ENCODE measurements at places on chromosomes 5 and 9.

GRCh38 chr9:112404508-112404932 is 24.6 kb downstream of the HSDL2 start:
- no peak for DNase-seq

GRCh38 chr9:74961496-74961895 is 8.8 kb upstream of the C9orf40 start:
- DNase-seq, result no peak

GRCh38 chr5:16577677-16578076 is 39.1 kb downstream of the RETREG1 start:
- DNase-seq, result no peak

DNA sequence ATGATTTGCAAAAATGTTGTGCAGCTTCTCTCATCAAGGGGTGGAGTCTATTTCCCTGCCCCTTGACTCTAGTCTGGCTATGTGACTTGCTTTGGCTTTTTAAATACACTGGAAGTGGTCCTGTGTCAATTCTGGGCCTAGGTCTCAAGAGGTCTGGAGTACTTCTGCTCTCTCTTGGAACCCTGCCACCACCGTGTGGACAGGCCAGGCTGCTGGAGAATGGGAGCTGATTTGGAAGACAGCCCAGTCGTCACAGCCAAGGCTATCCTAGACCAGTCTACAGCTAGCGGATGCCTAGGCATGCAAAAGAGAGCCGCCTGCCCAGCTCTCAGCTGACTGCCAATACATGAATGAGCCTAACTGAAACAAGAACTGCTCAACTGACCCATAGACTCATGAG is 56.7 kb upstream of the CLINT1 start:
- no peak for DNase-seq

DNA sequence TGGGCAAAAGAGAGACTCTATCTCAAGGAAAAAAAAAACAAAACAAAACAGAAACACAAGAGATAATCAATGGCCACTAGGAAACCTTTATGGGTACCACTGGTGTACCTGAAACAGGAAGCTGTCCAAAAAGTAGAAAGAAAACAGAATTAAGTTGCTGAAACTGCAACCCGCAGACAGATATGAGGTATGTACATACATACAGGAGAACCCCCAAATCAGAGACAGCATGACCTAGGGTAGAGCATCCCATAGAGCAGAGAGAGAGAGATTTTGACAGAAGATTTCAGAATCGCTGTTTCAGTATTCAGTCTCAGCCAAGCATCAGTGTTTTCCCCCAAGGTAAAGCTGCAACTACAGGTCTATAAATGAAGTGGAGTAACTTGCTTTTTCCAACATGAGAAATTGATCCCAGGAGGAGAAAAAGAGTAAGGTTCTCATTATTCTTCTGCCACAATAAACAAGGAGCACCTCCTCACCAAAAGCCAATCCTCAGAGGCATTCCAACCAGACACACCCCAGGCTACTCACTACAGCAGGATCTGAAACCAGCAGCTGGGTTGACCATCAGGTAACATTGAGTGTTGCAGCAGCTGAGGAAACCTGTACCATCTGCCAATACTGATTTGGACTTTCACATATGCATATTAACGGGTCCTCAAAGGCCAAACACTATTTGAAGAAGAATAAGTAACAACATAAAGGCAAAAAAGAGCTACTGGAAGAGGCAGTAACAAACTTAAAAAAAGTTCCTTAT is 630.0 kb downstream of the TAF11L14 start:
- no peak for DNase-seq

DNA sequence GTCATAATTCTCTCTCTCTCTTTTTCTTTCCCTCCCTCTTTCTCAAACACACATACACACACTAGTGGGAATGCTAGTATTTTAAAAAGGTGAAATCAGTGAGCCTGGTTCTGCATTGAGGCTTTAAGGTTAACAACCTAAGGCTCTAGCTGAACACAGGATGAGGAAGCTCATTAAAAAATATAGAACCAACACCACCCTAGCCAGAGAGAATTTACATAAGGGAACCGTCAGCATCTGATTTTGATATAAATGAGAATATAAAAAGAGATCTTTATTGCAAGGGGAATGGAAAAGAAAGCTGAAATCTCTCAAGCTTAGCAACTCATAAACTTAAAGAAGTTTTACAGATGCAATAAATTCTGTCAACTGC is 100.5 kb downstream of the MAMDC2 start:
- DNase-seq, result no peak

DNA sequence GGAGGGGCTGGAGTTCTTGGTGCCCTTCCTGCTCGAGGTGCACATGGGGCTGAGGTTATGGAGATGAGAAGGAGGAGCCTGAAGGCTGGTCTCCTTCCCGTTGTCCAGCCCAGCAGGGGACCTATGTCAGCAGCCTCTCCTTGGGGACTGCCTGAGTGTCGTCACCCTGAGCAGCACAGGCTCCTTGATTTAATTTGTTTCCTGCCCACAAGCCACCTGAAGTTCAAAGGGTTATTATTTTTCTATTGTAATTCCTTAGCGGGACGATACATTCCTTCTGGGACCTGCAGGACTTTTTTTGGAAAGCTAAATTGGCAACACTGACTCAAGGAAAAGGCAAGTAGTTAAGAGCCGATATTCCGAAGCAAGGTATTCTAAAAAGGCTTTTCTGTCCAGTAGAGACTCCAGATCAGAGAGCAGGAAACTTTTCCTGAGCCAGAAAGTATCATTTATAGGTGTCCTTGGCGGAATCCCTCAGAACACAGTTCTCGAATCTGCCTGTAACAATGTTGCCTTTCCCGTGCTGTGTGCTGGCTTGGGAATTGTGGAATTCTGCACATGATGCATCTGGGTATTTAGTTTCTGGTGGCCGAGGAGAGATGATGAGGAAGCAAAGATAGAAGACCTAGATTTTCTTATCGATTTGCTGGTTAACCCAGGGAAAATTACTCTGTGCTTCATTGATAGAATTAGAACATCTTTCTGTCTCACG is 55.4 kb downstream of the ARHGAP26 start:
- no peak for DNase-seq

GRCh38 chr5:121757753-121758152 is 93.9 kb upstream of the FTMT start:
- no peak for DNase-seq

DNA sequence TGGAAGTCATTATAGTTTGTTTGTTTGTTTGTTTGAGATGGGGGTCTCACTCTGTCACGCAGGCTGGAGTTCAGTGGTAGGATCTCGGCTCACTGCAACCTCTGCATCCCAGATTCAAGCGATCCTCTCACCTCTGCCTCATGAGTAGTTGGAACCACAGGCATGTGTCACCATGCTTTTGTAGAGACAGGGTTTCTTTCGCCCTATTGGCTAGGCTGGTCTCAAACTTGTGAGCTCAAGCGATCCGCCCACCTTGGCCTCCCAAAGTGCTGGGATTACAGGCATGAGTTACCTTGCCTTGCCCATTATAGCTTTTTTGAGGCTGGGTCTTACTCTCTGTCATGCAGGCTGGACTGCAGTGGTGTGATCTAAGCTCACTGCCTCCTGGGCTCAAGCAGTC is 28.8 kb downstream of the NSD1 start:
- no peak for DNase-seq

DNA sequence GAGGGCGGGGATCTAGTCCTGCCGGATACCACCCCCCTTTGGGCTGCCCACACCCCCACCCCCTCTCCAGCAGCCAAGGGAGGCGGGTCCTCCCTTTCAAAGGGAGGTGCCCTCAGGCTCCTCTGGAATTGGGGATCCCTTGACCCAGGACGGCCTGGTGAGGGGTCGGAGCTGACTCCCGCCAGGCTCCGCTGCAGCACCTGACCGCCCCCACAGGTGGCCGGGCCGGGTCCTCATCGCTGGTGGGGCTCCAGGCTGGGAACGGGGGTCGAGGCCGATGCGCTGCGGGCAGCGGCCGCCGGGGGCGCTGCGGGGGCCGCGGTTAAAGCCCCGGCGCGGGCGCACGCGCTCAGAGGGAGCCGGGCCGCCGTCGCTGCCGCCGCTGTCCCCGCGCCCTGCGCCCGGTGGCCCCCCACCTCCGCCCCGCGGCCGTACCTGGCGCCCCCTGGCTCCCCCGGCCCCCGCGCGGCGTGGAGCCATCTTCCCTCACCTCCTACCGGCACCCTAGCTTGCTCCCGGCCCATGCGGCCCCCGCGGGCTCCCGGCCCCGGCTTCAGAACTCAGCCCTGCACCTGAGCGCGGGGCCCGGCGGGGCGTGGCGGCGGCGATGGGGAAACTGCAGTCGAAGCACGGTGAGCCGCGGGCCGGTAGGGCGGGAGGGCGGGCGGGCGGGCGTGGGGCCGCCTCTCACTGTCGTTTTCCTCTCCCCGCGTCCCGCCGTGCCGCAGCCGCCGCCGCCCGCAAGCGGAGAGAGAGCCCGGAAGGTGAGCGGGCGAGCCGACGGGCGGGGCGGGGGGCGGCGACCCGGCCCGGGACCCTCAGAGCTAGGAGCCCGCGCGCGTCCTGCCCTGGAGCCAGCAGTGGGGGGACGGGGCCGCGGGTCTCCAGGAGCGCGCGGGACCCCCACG is at the start of gene NKD2:
NKD2 (plus strand) TSS at position 352 of the 908 bp plus-strand sequence; CDS start at position 608, 256 bp downstream.
- DNase-seq, result no peak

DNA sequence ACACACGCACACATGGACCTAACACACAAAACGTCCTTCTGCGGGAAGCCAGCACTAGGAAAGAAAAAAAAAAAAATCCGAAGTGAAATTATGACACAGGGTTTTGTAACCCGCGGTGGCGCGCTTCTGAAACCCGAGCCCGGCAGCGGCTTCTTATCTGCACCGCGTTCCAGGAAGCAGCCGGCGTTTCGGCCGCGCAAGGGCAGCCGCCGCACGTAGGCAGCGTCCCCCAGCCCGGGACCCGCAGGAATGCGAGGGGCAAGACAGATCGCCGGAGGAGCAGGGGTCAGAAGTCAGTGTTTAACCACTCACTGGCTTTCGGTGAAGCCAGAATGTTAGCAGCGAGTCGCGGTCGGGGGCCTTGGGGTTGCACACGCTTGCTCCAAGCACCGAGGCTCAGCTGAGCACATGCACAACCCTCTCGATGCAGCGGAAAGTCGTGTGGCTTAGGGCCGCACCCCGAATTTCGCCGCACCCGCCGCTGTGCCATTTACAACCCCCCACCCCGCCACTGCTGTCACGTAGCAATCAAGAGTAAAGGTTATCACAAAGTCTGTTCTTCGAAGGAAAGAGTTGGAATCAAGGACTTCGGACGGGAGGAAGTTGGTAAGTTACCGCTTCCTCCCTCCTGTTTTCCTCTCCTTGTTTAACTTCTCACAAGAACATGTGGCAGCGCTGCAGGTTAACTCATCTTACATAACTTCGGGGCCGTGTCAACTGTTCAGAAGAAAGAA is 167.9 kb downstream of the AUH start:
- DNase-seq, result no peak

DNA sequence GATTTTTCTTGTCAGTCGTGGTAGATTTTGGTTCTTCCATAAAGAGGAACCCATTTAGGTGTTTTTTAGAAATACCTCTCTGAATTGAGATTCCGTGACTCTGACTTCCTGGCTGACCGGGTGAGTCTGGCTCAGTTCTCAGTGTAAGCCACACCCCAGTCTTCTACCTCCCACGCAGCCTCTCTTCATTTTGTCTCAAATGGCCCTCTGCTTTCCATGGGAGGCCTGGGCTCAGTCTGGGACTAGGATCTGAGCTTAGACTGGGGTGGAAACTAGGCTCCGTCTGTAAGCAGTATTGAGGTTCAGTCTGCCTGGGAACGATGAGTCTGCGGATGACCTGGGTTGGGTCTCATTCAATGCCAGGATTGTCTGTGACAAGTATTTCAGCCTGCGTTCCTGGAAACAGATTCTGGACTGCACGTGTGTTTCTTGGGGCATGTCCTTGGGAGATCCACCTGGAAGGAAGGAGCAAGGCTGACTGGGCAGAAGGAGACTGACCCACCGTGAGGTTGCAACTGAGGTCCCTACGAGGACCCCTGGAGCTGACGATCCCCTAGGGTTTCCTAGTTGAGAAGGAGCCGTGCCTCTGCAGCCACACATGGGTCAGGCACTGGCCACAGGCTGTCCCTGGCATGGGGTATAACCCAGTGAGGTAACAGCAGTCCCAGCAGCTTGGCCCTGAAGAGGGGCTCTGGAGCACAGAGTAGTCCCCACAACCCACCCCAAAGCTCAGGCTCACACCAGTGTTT is 12.4 kb upstream of the CRB2 start:
- no peak for DNase-seq

DNA sequence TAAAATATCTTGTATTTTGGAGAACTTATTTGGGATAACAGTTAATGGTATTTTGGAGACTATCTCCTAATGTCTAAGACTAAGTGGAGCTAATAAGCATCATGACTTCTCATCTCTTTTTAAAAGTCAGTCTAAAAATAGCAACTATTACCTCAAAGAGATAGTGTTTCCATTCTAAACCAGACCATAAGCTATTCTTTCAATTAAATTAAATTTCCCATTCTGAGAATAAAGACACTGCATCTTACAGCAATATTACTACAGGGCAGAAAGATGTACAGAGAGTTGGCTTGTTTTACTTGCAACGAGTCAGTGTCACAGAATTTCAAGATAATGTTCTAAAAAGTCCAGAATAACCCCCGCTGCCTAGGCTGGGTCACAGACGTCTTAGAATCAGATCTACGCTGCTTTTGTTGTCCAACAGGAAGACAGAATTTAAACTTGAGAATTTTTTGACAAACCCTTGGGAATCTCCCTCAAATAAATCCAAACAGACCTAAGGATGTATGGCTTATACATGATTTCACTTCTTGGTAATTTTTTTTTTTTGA is 98.9 kb downstream of the USP20 start:
- DNase-seq, result no peak

DNA sequence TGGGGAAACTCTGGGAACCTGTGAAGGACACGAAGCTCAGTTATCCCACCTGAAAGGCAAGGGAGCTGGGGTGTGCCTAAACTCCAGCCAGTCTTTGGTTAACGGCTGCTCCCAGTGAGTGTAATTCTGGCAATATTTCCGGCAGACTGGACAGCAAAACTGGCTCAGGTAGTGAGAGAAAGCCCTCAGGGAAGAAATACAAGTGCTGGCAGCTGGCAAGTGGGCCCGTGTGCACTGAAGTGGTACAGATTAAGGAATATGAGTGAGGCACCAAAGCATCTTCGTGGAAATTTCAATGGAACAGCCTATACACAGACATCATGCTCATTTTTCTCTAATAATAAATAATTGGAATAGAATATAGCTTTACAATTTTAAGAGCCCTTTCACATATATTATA is 56.2 kb downstream of the ABHD17B start:
- no peak for DNase-seq

GRCh38 chr5:125695996-125696655 is 727.1 kb upstream of the GRAMD2B start:
- no peak for DNase-seq

DNA sequence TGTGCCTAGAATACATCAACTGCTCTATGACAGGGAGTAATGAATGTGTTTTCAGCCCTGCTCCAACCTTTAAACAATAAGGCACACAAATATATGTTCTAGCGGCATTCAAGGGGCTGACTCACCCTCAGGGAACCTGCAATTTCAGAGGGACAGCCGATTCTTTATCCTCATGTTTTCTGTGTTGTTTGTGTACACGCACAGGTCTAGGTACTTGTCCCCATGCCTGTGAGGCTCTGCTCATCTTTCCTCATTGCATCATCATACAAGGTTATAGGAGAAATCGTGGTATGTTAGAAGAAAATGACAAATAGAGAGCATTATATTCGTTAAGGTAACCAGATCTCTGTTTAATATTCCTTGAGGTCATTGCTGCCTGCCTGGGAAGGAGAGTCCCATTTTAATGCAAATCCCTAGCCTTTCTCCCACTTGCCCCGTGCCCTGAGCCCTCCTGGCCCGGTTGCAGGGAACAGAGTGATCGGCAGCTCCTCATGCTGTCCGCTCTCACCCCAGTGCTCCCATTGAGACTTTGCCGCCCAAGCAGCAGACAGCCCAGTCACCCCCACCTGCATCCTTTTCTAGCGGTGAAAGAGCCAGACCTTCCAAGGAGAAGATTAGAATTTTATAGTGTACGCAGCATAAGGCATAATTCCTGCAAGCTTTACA is 14.6 kb downstream of the MAP1B start:
- no peak for DNase-seq

GRCh38 chr9:19231904-19232822 is 1.7 kb downstream of the DENND4C start:
- no peak for DNase-seq

Data from epithelial cell of proximal tubule (primary cell).